Hematopoietic multipotent progenitor cell treated with erythropoietin and hydrocortisone succinate and interleukin-3 and kit ligand, for 8 days (in vitro differentiated cells): ENCODE measurements at places on chromosomes 1 and 21.

DNA sequence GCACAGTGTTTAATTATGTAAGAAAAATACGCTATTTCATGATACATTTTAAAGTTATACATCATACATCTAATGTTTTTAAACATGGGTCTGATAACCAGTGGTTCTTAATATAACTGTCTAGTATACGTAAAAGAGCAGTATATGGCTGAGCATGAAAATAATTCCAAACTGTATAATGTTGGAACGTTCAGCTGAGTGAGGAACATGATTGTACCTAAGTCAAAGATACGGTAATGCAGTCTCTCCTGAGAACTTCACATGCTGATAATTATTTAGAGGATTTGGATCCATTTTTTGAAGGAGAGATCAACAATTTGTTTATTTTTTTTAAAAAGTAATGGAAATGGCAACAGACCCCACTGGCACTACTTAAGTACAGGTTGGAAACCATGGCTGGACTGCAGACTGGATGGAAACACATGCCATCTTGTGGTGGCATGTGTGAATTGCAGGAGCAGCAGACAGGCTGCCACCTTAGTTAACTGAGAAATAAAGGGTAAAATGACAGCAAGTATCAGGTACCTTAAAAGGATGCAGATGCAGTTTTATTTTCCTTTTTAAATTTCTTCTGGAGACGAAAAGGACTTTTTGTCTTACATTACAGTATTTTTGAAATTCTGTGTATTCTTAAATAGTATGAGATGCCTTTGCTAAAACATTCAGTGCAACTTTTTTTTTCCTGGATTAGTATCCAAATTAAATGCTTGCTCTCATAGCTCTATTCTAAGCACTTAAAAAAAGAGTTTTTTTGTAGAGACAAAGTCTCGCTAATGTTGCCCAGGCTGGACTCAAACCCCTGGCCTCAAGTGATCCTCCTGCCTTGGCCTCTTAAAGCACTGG, 73.8 kb downstream of the MTR start:
- peak; percentile 73 for DNase-seq

DNA sequence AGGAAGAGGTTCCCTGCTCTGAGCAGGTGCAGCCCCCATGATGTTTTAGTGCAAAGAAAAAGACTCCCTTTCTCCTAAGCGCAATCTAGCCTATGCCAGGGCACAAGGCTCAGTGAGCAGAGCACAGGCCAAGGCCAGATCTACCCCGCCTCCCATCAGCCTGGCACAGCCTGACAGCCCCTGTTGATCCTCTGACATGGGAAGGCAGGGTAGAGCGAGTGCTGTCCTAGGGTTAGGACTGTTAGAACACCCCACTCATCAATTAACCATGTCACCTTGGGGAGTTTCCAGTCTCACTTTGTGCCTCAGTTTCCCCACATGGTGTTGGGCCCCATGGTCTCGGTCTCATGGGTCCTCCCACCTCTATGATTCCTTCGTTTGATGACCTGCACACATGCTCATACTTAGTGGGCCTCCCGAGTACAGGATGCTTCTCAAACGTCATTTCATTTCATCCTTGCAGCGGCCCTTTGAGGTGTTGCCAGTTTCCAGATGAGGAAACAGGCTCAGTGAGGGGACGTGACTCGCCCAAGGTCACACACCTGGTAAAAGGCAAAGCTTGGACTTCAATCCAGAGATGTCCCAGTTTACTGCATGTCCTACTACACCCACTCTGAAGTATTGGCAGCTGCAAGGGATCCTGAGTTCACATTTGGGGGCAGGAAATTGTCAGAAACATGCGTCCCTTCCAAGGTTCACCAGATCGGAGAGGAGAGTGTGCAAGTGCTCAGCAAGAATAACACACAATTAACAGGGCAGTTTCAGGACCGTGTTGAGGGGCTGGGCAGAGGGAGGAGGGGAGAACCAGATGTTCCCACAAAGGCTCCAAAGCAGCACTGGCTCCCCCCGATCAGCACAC, 213.3 kb downstream of the TRABD2B start:
- DNase-seq, result no peak

DNA sequence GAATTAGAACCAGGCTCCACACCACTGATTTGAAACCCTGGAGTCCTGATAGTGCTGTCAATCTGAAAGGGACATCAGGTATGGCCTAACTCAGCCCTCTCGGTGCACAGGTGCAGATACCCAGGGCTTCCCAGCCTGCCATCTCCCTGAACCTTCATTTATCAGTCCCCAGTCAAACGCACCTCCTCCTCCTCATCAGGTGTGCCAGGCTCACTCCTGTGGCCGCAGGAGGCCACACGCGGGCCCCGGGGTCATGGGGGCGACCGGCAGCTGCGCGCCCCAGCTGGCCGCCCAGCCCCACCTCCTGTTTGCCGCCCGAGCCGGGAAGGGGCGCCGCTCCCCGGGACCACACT, 572 bp downstream of the FUCA1 start:
- no peak for DNase-seq

GRCh38 chr1:230568008-230568407, 74.3 kb upstream of the COG2 start:
- peak; percentile 22 for DNase-seq

- no peak for DNase-seq
These were observed 69.6 kb downstream of the CD34 start for GRCh38 chr1:207841293-207841692.

GRCh38 chr1:10936998-10937901, 75.2 kb upstream of the TARDBP start:
- no peak for DNase-seq

- DNase-seq, result no peak
These were observed 16.6 kb downstream of the HIVEP3 start for GRCh38 chr1:41902159-41902577.

DNA sequence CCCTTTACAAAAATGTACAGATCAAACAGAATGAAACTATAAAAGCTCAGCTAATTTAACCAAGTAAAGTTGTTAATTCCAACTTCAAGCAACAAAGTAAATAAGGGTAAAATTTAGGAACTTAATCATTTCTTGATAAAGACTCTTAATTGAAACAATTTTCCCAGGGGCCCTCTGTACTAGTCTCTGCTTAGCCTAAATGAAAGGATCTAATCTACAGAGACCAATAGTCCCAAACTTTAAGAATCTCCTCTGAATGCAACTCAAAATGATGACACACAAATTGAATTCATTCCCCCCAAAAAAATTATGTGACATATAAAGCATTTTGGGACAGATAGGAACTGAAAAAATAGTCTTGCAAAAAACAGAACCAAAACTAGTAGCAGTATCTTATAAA, 16.6 kb downstream of the EYA3 start:
- no peak for DNase-seq

GRCh38 chr1:38084700-38085099, 38.1 kb upstream of the POU3F1 start:
- no peak for DNase-seq

DNA sequence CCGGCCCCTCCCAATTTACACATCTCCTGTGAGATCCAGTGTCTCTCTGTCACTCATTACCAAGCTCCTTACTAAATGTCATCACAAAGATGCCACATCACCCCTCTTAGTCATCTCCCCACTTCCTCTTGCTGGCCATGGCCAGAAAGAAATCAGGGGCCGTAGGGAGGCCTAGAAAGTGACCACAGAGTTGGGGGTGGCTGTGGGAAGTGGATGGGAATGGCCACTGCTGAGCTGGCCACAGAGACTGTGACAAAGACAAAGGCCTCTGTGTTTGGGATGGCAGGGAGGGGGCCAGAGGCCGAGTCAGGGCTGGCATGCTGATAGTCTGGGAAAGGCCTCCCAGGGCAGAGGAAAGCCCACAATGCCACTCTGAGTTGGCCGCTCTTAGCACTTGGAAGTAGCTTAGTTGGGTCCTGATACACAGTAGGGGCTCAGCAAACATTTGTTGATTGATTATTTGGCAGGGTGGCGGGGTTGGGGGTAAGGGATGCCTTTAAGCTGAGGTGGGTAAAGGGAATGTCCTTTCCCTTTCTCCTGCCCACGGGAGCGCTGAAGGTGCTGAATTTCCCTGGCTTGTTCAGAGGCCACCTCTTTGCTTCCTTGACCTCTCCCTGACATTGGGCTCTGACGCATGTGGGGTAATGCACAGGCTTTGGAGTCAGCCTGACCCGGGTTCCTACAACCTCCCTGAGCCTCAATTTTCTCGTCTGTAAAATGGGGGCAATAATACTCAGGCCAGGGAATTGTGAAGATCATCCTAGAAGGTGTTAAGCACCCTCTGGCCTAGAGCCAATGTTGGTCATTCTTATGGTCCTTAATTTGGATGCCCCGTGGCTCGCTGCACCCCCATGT, 13.2 kb downstream of the NAV1 start:
- no peak for DNase-seq

GRCh38 chr1:18288722-18289121, 181.1 kb downstream of the IGSF21 start:
- DNase-seq, result no peak

DNA sequence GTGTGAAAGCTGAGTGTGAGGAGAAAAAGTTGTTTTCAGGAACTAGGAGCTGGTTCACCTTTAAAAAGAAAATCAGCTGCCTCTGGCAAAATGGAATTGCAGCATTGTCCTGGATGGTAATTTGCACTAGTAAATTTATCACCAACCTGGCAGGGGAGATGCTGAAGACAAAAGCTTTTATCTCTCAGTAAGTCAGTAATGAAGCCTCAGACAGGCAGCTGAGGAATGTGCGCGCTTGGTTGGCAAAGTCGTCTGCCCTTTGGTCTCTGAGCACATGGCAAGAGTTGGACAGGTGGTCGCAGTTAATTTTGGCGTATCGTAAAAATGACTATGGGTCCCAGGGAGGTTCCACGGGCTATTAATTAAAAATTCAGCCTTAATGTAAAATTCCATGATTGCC, 131.9 kb downstream of the BACH1 start:
- DNase-seq, result no peak

DNA sequence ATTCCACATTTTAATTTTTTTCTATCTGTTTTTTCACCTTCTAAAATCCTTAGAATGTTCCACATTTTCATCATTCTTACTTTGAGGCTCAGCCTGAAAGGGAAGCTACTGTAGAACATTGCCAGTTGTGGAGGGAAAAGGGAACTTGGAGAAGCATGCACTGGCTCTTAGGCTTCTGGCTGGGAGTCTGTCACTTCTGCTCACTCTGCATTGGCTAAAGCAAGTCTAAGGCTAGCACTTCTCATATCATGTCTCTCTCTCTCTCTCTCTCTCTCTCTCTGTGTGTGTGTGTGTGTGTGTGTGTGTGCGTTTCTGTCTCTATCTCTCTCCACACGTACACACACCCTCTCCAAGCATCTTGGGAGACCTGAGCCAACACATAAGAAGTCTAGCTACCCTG, 49.6 kb upstream of the ADAR start:
- no peak for DNase-seq

- no peak for DNase-seq
These were observed 7.6 kb downstream of the DR1 start for GRCh38 chr1:93353286-93353685.

GRCh38 chr1:164054331-164054730, 504.7 kb upstream of the PBX1 start:
- DNase-seq, result no peak

DNA sequence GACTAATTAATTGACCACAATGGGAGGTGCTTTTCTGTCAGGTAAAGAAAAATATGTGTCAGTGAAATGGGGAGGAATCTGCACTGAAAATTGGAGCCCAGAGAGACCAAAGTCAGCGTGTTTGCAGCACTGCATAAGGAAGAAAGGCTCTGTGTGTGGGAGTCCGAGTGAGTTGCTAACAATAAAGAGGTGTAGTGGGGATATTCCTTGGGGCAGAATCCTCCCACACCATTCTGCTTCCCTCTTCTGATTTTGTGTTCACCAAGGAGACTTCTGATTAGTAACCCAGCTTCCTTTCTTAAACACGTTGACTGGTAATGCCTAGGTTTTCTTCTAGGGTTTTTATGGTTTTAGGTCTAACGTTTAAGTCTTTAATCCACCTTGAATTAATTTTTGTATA, 240.5 kb downstream of the RPS6KC1 start:
- no peak for DNase-seq

DNA sequence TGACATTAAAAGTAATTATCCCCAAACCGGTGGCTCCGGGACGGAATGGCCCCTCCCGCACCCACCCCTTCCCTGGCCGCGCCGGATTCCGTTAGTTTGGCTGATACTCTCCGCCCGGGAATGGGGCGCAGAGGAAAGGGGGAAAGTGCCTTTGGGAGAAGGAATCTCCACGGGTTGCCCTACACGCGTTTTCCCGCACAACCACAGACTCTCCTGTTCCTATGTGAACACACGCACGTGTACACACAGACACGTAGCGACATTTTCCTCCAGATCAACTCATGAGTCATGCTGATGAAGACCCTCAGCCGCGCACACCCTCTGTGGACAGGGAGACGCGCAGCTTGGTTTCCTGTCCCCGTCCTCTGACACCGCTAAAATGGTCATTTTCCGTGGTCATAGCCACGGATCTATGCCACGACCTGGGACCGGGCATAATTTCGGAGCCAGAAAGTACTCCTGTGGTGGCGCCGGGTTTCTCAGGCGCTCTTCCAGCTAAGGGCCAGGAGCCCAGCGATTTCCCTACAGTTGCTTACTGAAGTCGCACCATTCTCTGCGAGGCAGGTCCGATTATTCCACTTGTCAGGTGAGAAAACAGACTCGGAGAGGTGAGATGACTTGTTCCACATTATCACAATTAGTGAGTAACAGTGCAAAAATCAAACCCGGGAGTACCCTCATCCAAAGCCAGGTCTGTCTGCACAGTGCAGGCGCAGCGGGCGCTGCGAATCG, 4.0 kb upstream of the DMRTA2 start:
- DNase-seq, result no peak

DNA sequence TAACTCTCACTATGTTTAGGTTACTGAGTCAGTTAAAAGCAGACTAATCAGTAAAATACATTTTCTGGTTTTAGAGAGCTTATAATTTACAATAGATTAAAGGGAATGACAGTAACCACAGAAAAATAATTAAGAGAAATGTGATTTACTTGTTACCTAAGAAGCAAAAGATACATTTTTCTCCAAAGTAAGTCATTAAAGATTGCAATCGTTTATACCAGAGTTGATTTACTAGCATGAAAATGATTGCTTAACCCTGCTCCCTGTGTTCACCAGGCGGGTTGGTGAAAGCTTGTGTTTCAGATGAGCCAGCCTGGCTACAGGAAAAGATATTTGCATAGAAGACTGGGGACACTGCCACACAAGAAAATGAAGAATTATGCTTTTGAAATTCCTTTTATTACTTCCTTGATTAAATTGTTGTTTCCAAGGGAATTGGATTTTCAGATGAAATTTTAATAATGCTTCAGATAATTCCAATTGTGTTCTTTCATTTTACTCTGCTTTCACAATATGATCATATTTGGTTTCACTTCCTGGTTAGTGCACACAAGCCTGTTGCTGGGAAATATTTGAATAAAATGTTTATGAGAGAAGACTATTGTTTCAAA, 27.9 kb downstream of the LRRC8B start:
- peak; percentile 23 for DNase-seq

GRCh38 chr21:14259747-14260146, 43.8 kb downstream of the RBM11 start:
- peak; percentile 67 for DNase-seq

GRCh38 chr1:194230351-194231144, 1044.1 kb upstream of the B3GALT2 start:
- DNase-seq, result no peak

GRCh38 chr1:95282518-95282895, 48.5 kb downstream of the RWDD3 start:
- DNase-seq, result no peak
